Naive thymus-derived CD8-positive, alpha-beta T cell (primary cell): ENCODE measurements at places on chromosomes 2 and 18. TPM values are rescaled to one million over a fixed set of nuclear protein-coding genes. Genes with fewer than 3 reads are reported as not detected.
A peak's percentile ranks its signal among the peaks of the same experiment; 100 is the strongest.

TSPYL6 gene
- not detected for polyA plus RNA-seq

KCNIP3 gene
- polyA plus RNA-seq, result not detected

TMEM131 gene
- polyA plus RNA-seq, result 17.5 TPM

GRCh38 chr2:190119257-190119656 is 56.7 kb upstream of the MSTN start:
- peak; percentile 8 for DNase-seq

DNA sequence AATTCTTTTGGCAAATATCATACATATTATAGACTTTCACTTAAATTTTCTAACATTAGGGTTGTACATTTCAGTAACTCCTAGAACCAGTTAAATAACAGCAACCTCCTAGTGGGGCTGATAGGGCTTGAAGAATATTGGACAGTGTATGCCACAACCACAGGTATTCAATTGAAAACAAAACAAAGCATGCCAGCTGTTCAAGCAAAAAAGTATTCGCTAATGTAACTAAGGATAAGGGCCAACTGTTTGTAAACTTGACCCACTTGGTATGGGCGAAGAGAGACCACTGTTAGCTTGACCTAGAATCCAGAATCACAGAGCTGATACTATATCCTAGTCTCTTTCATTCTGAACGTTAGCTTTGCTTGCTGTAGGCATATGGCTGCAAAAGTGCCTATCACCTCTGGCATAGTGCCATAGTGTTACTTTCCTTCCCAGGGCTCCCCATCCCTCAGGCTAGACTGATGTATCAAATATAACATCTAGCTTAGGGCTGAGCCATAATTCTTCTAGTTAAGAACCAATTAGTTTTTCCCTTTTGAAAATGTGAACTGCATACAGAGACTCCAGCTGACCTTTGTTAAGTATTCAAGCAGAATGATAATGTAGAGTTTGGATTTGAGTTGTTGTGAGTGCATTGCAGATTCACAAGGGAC is 458.8 kb upstream of the NRXN1 start:
- DNase-seq, result no peak

DNA sequence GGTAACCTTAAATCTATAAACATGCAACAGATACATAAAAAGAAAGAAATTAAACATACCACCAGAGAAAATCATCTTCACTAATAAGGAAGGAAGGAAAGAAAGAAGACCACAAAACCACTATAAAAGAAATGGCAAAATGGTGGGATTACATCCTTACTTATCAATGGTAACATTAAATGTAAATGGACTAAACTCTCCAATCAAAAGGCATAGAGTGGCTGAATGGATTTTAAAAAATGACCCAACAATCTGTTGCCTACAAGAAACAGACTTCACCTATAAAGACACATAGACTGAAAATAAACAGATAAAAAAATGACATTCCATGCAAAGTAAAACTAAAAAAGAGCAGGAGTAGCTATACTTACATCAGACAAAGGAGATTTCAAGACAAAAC is 195.4 kb downstream of the GALNT13 start:
- no peak for DNase-seq

DNA sequence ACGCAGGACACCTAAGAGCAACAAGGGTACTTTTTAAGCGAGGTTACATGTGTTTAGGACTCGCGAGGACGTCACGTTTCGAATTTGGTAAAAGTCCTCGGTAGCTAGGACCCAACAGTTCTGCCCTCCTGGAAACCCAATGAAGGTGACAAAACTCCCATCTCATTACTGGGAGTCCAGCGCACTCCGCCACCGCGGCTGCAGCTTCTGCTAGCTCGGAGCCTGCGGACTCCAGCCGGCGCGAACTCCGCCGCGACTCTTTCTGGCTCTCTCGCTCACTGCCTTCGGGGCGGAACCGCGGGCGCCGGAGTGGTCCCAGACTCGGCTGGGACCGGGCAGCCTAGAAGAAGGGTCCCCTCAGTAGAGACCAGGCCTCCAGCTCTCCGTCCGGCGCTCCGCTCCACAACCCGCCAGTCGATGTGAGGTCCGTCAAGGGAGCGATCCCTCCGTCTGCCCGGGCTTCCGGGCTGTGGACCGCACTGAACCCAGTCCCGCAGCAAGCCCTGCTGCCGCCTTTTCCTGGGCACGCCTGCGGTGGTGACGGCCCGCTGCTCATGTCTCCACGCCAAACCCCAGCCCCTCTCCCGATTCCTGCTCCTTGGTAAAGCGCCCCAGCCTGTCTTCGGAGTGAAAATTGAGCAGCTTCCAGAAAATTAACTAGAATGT is 3.0 kb upstream of the OSR1 start:
- no peak for DNase-seq

DNA sequence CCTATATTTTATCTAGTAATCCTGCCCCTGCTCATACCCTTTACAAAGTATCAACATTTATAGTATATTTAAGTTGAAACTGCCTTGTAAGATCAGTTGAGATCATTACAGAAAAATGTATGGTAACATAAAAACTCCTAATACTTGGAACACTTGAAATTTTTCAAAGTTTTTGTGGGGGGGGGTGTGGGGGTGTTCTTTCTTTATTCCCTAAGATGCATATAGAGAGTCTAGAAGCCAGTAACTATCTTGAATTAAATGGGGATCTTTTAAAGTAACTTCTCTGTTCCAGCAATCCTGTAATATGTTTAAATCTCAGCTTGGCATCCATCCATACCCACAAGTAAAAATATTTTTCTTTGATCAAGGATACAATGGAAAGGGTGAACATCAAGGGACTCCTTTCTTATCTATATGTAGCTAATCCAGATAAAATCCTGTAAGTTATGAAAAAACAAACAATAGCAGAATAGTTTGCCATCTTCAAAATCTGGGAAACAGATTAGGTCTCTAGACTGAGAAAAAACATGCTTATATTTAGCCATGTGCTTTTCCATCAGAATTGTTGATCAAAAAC is 455.3 kb downstream of the MEIS1 start:
- DNase-seq, result no peak

GRCh38 chr2:43540021-43540779 is 55.6 kb downstream of the THADA start:
- no peak for DNase-seq
